ENCODE measurements at places on chromosomes 12 and 14.

DNA sequence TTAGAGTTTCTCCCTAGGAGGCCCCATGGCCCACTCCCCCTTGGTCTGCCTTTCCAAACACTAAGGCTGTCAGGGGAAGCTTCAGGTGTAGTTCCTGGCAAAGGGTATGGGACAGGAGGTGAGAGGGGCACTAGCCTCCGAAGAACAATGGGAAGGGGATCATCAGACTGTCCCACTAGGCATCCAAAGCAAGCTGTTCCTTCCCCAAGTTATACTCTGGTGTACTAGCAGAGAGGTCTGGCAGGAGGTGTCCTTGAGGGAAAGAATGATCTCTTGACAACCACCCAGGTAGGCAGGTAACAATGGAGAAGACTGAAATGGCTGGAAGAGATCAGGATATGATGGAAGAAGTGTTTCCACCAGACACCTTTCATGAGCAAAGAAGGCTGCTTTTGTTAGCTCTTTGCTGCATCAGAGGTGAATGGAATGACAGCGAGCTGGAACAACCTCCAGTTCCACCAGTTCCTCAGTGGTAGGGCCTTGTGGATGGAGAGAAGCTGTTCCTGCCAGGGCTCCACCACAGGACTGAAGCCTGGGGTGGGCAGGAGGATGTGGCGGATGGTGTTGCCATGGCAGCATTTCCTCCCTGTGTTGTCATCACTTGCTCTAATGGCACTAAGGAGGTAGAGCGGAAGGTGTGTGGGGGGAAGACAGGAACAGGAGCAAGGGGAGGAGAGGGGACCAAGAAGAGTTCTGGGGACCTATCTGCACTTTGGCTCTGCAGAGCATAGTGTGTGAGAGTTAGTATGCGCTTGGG is 2.3 kb upstream of the AGAP2 start:
- DNase-seq = peak; percentile 33

- DNase-seq = no peak
Measured at GRCh38 chr12:9449181-9449580, 158.5 kb downstream of the KLRB1 start.

DNA sequence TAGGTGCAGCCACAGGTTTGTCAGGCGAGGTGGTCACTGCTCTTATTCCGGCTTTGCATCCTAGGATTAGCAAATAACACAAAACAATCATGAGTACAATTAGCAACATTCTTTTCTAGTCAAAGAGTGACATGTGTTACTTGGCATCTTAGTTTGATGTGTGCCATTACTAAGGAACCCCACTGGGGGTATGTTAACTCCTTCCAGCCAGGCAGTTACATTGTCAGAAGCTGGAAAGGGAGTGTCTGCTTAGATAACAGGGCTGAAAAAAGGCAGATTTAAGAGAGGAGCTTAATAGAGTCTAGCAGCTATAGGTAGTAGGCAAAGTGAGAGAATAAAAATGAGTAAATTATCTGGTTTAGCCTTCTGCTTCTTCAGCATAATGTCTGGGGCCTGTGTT is 30.5 kb upstream of the METAP2 start:
- peak; percentile 95 for DNase-seq

DNA sequence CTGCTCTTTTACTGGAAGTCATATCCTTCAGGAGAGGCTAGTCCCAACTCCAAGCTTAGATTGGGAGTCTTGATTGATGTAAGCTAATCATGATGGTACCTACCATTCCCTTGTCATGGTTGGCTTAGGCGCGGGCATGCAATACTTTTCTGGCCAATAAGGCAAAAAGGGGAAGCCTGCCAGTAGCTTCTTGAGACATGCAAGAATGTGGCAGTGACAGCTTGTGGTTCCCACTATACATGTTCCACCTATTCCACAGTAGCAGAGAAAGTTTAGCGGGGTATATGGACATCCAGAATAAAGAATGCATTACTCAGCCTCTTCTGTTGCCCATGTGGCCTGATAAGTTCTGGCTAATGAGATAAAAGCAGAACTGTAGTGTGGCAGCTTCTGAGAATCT is 55.0 kb downstream of the AP5M1 start:
- DNase-seq = no peak

DNA sequence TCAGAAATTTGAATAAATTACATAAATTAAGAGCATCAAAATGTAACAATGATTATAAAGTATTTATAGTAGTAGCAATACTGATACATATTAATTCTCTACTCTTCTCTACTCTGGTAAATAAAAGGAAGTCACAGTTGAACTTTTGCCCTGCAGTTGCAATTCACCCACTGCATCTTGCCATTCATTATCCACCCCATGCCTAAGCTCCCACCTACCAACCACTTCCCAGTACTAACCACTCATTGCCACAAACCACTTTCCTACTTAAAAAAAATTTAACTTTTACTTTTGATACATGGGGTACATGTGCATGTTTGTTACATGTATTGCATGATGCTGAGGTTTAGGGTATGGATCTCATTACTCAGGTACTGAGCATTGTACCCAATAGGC is 174.0 kb downstream of the RASSF9 start:
- no peak for DNase-seq

- DNase-seq = peak; percentile 86
Measured at GRCh38 chr12:65827827-65828231, 3.5 kb downstream of the HMGA2 start.

DNA sequence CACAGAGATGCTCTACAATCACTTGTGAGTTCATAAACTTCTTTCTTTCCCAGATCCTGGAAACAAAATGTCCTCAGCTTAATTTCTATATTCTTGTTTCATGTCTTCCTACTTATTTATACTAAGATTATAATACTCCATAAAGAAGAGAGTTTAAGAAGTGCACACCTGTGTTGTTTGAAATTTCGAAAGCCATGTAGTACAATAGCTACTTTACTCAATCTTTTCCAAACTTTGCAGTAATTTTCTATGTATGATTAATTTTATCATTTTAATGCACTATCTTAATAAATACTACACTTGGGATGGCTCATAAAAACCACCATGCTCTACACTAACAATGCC is 300 bp upstream of the TTC5 start:
- DNase-seq = no peak

- DNase-seq = peak; percentile 18
Measured at GRCh38 chr14:103247169-103247606, 86.8 kb upstream of the EIF5 start.

DNA sequence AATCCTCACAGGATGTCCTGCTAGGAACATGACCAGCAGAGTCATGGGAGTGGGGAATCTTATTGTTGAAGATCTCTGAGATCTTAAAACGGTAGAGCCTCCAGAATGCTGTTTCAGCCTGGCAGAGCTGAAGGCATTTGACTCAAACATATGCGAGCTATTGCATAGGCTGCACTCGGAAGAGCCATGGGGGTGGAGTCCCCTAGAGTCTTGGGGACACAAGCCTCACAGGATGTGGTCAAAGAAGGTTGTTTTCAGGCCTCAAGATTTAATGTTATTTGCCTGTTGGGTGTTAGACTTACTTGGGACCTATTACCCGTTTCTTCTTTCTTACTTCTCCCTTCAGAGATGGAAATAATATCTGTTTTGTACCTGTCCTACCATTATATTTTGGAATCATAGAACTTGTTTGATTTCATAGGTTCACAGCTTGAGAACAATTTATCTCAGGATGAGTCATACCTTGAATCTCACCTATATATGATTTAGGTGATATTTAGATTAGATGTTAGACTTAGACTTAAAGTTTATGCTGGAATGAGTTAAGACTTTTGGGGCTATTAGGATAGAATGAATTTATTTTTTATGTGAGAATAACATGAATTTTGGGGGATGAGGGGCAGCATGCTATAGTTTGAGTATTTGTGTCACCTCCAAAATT is 172.2 kb upstream of the ATP2B1 start:
- no peak for DNase-seq

- no peak for DNase-seq
Measured at GRCh38 chr14:81889529-81889928, 355.9 kb upstream of the SEL1L start.

GRCh38 chr14:84433961-84434360 is 1096.0 kb upstream of the FLRT2 start:
- no peak for DNase-seq

GRCh38 chr14:54774824-54775223 is 127.8 kb downstream of the GCH1 start:
- DNase-seq = no peak

DNA sequence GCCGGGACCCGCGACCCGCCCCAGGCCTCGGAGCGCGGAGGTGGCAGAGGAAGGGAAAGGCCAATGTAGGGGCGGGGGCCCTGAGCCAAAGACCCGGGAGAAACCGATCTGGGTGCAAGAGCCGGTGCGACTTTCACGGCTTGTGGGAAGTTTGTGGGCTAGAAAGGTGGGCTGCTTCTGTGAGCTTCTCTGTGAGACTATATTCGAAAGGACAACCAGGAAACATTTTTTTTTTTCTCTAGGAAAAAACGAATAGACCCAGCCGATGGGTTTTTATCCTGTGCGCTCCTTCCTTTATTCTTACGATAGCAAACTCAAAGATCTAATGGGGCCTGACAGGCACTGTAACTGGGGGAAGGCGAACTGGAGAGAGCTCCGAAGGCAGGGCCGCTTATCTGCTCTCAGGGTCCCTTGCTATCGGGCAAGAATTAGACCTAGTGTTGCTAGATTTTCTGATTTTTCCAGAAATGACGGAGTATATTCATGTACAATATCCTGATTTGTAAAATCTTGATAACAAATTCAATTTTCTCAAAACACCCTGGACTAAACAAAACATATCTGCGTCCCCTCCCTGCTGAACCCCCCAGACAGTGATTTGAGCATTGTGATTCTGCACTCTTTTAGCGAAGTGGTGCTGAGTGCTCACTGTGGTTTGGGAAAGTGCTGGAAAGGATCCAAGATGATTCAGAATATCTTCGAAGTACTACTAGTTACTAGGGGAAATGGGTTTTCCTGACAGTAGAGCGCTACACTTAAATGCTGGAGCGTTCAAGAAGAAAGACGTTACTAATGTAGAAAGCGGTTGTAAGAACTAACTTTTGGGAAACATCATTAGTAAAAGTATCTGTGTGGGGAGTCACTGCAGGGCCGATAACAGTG is 563 bp upstream of the STXBP6 start:
- DNase-seq = peak; percentile 44

DNA sequence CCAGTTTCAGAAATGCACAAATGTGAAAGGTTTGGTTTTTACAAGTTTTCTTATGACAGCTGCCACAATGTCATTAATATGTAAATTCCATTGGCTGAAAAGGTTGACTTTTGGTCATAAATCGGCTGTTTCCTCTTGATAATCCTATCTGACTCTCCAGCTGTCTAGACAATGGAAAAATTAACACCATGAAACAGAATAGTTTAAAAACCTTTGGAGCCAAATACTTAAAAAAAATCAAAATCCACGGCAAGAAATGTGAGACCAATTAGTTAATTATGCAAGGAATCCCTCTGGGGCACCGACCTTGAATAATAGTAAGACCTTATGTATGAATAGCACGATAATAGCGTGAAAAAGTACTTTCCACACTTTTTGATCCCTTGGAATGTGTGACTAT is 138.0 kb downstream of the ZNF664 start:
- DNase-seq = no peak

- DNase-seq = no peak
Measured at GRCh38 chr12:130300737-130301535, 36.8 kb upstream of the PIWIL1 start.

GRCh38 chr12:71904629-71905028 is 34.0 kb upstream of the TPH2 start:
- no peak for DNase-seq

- peak; percentile 11 for DNase-seq
Measured at GRCh38 chr14:64040044-64040443, 187.2 kb downstream of the SYNE2 start.

DNA sequence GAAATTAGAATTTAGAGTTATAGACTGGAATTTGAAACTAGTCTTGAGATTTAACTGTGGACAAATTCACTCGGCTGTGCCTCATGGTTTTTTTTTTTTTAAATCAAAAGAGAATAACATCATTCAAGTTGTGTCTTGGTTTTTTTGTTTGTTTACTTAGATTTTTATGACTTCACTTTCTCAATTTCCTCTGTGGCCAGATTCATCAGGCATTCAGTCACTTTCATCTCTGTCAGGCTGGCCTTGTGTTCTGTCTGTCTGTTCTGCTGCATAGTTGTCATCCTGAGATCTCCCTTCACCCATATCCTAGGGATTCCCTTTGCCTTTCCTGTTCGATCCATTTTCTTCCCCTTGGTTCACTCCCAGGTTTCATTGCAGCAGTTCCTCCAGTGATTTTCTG is 10.0 kb downstream of the MARK3 start:
- no peak for DNase-seq

DNA sequence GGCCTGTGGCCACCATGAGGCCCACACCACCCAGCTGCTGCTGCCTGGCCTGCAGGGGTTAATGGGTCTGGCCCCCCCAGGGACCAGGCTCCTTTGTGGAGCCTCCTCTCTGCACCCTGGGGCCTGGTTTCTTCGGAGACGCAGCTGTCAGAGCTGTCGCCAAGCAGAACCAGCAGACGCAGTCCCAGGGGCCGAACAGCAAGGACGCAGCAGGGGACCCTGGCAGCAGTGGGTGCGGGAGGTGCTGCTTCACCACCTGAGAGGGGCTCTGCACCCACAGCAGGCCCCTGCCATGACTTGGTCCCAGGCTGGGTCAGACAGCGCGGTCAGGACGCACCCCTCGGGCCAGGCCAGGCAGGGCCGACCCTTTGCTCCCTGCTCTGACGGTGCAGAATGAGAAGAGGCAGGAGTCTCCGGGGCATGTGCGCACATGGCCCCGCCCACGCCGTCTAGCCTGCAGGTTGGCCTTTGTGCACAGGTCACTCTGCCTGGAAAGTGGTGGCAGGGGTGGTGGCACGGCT is 30.5 kb downstream of the JAG2 start:
- DNase-seq = no peak

GRCh38 chr12:39005671-39006070 is 100.3 kb upstream of the CPNE8 start:
- no peak for DNase-seq

- DNase-seq = no peak
Measured at GRCh38 chr12:129064209-129064855, 211.1 kb downstream of the GLT1D1 start.

DNA sequence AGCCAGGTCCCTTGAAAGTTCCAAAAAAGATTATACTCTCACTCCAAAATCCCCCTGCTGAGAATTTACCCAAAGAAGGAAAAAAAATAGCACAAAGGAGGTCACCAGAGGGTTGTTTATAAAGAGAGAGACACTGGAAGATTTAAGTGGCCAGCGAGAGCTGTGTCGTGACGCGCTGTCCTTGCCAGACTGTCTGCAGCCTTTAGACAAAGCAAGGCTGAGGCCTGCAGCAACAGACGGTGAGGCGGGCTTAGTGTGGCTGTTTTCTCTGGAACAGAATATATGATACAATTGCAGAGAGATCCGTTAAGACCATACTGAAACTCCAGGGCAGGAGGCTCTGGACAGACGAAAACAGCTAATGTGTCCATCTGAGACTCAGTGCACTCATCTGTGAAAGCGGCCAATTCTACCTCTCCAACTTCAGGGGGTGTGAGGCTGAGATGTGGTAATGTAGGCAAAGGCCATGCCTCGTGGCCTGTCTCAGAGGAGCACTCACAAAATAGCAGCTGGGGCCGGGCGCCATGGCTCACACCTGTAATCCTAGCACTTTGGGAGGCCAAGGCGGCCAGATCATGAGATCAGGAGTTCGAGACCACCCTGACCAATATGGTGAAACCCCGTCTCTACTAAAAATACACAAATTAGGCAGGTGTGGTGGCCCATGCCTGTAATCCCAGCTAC is 36.2 kb downstream of the ANAPC7 start:
- DNase-seq = no peak

- no peak for DNase-seq
Measured at GRCh38 chr12:121915841-121916321, 2.5 kb upstream of the CFAP251 start.
